IMR-90 (cell line): ENCODE measurements at places on chromosomes 2 and 18. TPM values are rescaled to one million over a fixed set of nuclear protein-coding genes. Genes with fewer than 3 reads are reported as not detected.
A peak's percentile ranks its signal among the peaks of the same experiment; 100 is the strongest.

SERPINB4 gene
- not detected in 2 replicates for polyA plus RNA-seq

CD8B2 gene
- not detected in 2 replicates for polyA plus RNA-seq

EFEMP1 gene
- 198 and 219 TPM in 2 replicates for polyA plus RNA-seq

TANC1 gene
- 10.1 and 10.2 TPM in 2 replicates for polyA plus RNA-seq

IL1F10 gene
- not detected in 2 replicates for polyA plus RNA-seq

INHBB gene
- 0.92 and 1.0 TPM in 2 replicates for polyA plus RNA-seq

ZNF385B gene
- polyA plus RNA-seq: 0.03 TPM in 1 of 2 replicates, not detected in the other

DYSF gene
- 0.09 and 0.10 TPM in 2 replicates for polyA plus RNA-seq

GRB14 gene
- polyA plus RNA-seq: not detected in 2 replicates

DNER gene
- 0.14 and 0.20 TPM in 2 replicates for polyA plus RNA-seq

GRCh38 chr18:25392192-25392591 lies 40.2 kb upstream of the ZNF521 start:
- DNase-seq: no peak

GRCh38 chr2:20179755-20180594 lies 45.0 kb downstream of the SDC1 start:
- DNase-seq: no peak

DNA sequence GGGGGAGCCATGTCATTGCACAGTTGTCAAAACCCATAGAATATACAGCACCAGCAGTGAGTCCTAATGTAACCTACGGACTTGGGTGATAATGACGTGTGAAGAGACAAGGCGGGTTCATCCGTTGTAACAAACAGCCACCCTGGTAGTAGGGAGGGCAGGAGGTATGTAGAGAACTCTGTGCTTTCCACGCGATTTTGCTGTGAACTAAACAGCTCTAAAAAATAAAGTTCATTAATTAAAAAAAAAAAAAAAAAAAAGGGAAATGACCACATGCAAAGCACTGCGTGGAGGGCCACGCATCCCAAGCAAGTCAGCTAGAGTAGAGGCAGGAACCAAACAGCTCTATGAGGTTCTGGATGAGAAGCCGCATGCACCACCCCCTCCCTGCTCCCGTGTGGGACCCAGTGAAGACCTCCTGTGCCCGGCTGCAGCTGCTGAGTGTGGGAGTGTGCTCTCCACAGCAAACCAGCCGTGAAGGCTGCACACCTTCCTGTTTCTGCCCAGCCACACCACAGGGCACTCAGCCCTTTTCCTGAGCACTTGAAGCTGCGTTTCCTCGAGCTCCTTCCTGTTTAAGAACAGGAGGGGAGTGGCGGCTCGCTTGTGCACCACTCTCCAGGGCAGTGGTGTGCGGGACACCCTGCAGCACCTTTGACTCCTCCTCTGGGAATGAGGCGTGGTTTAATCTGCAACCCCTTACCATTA lies 65.6 kb downstream of the ODC1 start:
- DNase-seq: no peak

DNA sequence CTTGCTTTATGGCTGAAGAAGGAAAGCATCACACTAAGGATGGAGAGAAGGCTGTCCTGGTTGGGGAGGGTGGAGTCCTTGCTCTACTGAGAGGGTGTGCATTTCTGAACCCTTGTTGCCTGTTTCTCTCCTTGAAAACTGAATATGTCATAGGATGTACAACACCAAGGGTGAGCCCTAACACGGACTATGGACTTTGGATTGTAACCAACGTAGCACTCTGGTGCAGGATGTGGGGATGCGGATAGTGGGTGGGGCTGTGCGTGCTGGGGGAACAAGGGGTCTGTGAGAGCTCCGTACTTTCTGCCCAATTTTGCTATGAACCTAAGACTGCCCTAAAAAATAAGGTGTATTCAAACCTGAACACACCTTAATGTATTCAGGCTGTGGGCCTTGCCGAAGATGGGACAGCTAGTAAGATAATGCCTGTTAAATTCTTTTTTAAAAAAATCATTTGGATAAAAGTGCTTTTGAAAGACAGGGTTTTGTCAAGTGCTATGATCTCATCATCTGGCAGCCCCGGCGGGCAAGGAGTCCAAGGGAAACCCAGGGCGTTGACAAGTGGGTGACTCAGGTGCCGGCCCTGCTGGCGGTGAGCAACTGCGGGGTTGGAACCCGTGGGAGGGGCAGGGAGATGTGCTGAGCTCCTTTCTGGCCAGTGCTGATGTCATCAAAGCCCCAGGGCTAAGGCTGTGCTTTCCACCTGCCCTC lies 54.0 kb downstream of the GATA6 start:
- DNase-seq: peak; percentile 95

GRCh38 chr2:115908731-115909130 lies 1466.3 kb downstream of the DPP10 start:
- DNase-seq: no peak

DNA sequence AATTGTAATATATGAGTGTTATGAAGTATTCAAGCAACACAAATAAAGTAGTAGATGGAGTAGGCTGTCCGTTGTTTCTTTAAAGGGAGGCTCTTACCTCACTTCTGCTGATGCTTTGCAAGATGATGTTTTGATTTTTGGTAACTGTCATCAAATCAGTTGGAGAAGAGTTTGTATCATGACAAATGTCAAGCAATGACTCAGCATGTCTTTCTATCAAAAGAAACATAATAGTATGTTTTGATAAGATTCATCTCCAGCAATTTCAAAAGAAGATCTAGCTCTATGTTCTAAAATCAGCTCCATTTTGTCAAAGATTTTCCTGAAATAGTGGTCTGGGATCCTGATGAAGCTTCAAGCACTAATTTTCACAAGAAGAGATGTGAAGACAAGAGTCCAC lies 25.6 kb downstream of the MAP3K19 start:
- no peak for DNase-seq

GRCh38 chr2:3130889-3131635 lies 246.6 kb downstream of the EIPR1 start:
- no peak for DNase-seq

DNA sequence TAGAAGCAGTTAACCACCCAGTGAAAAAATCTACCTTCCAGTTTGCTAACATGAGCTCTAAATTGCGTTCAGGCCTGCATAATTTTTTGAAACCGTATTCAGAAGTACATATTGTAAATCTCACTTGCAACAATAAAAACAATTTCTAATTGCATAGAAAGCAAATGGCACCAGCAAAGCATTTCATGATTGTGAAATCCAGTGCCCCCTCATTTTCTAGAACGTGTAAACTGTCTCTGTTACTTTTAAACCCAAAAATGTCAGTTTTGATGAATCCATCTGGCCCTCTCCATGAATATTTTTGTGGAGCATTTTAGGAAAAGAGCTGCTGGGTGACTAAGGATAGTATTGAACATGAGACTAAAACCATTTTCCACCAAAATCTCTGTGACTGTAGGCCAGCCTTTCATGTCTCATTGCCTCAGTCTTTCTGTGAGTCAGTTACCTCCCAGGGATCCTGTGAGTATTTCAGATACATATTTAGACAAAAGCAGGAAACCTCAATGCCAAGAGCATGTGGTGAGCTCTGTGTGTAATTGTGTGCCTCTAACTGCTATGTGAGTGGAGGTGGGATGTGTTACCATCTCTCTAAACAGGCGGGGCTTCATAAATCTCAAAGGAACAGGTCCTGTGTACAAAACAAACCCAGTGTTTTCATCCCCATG lies 477.8 kb upstream of the DCC start:
- DNase-seq: no peak

GRCh38 chr18:43061816-43062215 lies 53.7 kb downstream of the RIT2 start:
- DNase-seq: no peak

DNA sequence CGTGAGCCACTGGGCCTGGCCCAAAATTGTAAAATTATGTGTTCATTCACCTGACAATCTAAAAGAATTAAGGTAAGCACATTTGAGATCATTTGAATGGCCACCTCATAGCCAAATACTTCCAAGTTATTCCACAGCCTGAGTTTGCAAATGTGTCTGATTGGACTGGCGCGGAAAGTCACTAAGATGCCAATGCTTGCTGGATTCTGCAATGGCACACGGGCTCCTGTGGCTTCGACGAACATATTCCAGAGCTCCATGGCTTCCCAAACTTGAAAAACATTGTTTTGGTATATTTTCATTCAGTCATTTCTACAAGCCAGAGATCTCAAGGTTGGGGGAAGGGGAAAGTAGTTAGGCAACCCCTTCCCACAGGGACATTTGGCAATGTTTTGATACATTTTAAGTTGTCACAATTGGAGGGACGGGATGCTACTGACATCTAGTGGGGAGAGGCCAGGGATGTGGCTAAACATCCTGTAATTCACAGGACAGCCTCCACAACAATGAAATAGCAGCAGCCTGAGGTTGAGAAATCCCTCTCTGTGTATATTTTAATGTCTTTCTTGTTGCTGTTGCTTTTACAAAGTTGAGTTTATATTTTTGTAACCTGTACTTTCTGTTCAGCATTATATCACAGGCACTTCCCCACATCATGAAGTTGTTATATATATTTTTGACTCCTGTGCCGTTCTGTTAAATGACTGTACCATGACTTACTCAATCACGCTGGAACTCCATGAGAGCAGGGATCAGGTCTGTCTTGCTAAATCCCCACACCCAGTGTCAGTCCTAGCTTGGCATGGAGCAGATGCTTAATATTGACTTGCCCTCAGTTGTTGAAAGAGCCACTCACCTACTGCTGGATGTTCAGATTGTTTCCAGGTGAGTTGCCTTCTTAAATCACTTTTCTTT lies 56.9 kb downstream of the COL4A4 start:
- DNase-seq: peak; percentile 71

GRCh38 chr18:79545255-79545654 lies 134.3 kb upstream of the CTDP1 start:
- no peak for DNase-seq

- DNase-seq: no peak
These were observed 148.5 kb upstream of the DNMT3A start for GRCh38 chr2:25490217-25490616.

DNA sequence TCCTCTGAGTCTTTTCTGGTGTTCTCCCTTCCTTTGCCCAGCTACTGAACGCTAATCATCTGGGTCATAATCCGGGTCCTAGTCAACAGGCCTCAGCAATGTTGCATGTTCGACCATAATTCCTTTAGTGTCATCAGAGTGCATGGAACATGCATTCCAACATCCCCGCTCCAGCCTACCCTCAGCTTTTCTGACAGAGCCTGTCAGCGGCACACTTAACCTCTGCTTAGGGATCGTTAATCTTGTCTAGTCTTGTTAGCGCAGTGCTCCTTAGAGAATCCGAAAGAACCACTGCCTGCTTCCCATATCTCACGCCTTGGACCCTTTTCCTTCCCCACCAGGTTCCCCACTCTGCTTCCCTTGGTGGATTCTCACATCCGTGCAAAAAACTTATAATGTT lies 767.9 kb upstream of the ID2 start:
- DNase-seq: no peak

GRCh38 chr2:27071990-27072830 lies 756 bp upstream of the OST4 start:
- peak; percentile 70 for DNase-seq

- peak; percentile 87 for DNase-seq
These were observed 25.7 kb upstream of the RNU4ATAC start for GRCh38 chr2:121505005-121505404.

- DNase-seq: no peak
These were observed 10.7 kb downstream of the LPIN1 start for GRCh38 chr2:11757101-11757500.

DNA sequence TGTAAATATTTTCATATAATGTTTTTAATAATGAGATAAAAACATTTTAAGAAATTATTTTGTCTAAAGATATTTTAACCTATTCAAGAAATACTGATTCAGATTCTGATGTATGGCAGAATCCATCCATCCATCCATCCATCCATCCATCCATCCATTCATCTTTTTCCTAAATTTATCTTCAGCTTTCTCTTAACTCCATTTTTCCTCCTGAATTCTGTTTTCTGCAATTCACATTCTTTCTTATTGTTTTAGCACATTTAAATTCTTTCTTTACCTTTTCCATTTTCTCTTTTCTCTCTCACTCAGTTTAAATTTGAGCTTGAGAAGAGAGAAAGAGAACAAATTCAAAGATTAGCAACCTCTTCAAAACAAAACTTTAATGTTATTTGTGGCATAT lies 3.6 kb downstream of the LRP1B start:
- no peak for DNase-seq

DNA sequence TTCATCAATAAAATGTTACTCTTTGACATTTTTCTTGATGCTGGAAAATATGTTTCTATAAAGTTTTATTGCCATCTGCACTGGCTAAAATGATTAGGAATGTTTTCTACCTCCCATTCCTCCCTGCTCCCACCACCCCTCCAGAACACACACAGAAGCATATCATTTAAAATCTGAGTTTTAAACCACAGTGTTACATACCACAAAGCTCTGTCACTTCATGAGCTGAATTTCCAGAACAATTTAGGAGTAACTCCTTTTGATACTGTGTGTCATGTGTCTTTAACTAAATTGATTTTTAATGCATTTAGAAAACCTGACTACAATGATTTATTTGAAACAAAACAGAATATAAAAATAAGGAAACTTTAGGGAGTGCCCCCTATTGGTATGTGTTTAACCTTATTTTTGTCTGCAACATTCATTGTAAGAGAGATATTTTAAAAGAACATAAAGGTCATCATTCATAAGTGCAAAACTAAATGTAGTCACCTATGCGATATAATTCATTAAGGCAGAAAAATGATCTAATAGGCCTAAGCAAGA lies 52.0 kb downstream of the FEZ2 start:
- DNase-seq: no peak

DNA sequence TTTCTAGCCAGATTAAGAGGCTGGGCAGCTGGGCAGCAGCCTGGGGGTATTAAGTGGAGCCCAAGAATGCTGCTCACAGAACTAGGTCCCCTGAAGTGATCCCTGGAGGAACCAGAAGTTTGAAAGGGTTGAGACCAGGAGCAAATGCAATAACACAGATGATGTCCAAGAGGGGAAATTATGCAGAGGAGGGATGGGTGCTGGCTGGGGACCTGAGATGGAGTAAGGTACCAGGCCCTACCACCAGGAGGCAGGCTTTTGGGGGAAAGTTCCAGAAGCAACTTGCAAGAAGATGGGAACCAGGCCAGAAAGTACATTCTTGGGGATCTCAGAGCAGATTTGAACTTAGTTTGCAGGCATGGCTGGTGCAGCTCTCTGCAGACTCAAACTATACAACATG lies 175.1 kb downstream of the NCK2 start:
- DNase-seq: peak; percentile 62

GRCh38 chr2:122251158-122251557 lies 495.7 kb downstream of the TSN start:
- DNase-seq: no peak

- DNase-seq: no peak
These were observed 19.5 kb upstream of the HNRNPLL start for GRCh38 chr2:38622210-38622609.

DNA sequence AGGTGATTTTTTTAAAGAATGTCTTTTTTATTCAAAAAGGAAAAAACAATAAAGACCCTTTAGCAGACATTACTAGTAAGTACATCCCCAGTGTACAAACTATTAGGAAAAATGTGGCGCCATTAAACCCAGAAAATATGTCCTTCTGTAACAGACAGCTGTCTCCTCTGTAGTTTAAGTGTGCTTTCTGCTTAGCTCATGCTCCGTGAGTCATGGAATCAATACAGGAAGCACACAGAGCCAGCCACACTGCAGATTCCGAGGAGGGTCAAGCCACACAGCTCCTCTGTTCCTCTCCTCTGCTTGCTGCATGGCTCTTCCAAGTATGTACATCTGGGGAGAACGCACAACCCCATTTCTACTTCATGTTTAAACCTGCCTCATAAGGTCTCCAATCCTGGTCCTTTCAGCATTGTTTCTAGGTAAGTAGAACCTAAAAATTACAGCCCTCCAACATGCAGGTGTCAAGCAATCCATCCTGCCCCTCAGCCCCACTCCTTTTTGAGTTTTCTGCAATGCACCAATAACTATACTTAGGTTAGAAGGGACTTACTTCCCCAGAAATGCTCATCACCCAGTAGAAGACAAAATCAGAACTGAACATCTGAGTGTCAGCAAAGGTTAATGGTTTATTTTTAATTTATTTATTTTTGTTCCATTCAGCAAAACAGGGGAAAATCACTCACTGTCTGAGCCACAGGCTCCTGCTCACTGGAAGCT lies 37.5 kb downstream of the ACVR1 start:
- peak; percentile 90 for DNase-seq
